ENCODE measurements at places on chromosomes 12 and 14.

- no peak for DNase-seq
Observed at GRCh38 chr12:118821386-118821925, 159.9 kb upstream of the SRRM4 start.

DNA sequence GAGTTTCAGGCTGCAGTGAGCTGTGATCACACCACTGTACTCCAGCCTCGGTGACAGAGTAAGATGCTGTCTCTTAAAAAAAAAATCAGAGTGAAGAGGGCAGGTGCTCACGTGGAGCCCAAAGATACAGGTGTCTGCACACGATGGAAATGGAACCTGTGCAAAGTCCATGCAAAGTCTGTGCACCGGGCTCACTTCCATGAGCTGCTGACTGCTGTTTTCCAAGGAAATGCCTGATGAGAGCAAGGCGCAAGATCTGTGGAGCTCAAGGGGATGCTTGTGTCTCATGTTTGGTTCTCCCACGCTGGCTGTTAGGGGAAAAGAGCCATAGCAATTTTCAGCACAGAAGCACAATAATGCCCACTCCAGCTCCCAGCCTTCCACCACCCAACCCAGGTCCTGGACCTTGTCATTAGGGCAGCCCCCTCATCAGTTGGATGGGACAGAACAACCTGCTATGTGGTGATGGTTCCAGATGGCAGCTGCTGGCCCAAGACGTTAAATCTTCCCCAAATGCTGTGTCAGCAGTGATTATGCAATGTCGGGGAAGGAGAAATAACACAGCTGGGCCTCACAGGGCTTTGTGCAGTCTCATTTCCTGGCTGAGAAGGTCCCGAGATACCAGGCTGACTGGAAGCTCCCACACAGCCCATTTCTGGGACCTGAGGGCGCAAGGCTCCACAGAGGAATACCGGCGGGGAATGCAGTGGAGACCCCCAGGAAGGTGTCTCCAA, 27.9 kb upstream of the DICER1 start:
- peak; percentile 58 for DNase-seq

- DNase-seq, result no peak
Observed at GRCh38 chr14:25628390-25628789, 578.4 kb upstream of the STXBP6 start.

- DNase-seq, result no peak
Observed at GRCh38 chr12:58396239-58396638, 454.9 kb downstream of the ATP23 start.

- no peak for DNase-seq
Observed at GRCh38 chr14:95683793-95684192, 2.4 kb upstream of the TCL1B start.

- no peak for DNase-seq
Observed at GRCh38 chr12:5557906-5558305, 126.0 kb downstream of the NTF3 start.

GRCh38 chr14:78997811-78998210, 827.6 kb downstream of the NRXN3 start:
- DNase-seq, result no peak

DNA sequence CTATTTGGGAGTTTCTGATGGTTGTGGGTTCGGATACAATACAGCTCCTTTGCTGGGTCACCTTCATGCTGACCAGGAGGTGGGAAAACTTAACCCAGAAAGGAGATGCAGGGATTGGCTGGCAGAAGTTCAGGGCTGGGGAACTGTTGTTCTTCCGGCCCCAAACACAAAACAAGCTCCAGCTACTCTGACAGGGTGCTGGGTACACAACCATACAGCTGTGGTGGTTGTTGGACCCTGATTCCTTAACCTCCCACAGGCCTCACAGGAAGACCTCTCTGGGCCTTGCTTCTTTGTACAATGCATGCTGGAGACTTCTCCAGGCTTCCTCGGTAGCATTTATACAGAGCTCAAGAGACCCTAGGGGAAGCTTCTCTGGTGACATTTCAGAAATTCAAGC, 47.6 kb downstream of the CPM start:
- DNase-seq, result no peak

DNA sequence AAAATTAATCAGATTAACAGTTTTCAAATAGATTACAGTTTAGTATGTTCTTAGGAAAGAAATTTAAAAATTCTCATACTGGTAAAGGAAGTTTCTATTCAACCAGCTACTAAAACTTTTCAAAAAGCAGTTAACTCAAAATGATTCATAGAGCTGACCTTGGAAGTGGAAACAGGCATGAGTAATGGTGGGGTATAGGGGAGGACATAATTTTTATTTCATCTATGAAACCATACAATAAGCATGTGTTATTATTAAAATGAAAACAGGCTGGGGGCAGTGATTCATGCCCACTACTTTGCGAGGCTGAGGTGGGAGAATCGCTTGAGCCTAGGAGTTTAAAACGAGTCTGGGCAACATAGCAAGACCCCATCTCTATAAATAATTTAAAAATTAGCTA, 73.0 kb downstream of the DNAI7 start:
- DNase-seq, result no peak

GRCh38 chr14:105224845-105225570, 23.3 kb upstream of the BTBD6 start:
- DNase-seq, result no peak

DNA sequence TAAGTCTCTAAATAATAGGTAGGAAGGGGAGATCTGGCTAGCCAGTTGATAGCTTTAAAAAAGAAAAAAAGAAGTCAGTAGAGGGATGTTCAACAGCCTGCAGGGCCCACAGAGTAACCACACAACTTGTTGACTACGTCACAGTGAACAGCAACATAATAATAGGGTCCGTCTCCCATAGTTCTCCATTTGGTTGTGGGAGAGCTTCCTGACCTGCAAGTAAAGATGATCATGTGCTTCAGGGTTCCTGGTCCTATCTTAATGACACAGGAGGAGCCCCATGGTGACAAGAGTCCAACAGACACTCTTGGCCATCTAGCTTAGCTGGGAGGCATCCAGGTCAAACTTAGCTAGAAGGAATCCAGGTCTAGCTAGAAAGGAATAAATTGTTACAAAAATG, 36.2 kb downstream of the FGD6 start:
- DNase-seq, result no peak

GRCh38 chr12:128316973-128317526, 50.1 kb downstream of the TMEM132C start:
- no peak for DNase-seq

- DNase-seq, result no peak
Observed at GRCh38 chr14:53055003-53055402, 98.1 kb downstream of the DDHD1 start.
